GM23338 (cell line): ENCODE measurements at places on chromosomes 4 and X.

DNA sequence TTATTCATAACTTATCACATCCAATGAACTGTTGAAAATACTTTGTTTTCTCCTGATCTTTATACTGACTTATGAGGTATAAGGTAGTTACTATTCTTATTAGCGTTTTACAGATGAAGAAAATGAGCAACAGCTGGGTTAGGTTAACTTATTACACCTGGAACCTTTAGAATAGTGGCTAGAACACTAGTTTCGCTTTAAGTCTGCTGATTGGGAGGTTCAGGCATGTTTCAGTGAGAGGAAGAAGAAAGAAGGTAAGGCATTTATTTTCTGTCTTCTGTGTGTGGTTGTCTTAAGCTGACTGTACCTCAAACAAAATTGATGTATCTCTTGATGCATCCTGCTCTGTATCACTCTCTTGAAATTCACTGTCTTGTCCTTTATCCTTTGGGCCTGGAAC, 302.5 kb downstream of the GRID2 start:
- DNase-seq = no peak

DNA sequence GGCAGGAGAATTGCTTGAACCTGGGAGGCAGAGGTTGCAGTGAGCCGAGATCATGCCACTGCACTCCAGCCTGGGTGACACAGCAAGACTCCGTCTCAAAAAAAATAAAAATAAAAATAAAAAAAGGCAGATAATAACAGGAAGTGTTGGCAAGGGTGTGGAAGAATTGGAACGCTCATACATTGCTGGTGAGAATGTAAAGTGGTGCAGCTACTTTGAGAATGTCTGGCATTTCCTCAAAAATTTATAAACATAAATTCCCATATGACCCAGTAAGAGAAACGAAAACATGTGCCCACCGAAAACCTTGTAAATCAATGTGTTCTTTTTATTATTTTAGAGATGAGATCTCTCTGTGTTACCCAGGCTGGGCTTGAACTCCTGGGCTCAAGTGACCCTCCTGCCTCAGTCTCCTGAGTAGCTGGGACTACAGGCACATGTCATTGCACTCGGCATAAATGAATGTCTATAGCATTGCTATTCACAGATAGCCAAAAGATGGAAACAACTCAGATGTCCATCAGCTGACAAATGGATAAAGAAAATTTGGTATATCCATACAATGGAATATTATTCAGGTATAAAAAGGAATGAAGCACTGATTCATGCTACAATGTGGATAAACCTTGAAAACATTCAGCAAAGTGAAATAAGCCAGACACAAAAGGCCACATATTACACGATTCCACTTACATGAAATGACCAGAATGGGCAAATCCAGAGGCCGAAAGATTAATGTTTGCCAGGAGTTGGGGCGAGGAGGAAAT, 63.7 kb upstream of the PLAC1 start:
- DNase-seq = no peak

DNA sequence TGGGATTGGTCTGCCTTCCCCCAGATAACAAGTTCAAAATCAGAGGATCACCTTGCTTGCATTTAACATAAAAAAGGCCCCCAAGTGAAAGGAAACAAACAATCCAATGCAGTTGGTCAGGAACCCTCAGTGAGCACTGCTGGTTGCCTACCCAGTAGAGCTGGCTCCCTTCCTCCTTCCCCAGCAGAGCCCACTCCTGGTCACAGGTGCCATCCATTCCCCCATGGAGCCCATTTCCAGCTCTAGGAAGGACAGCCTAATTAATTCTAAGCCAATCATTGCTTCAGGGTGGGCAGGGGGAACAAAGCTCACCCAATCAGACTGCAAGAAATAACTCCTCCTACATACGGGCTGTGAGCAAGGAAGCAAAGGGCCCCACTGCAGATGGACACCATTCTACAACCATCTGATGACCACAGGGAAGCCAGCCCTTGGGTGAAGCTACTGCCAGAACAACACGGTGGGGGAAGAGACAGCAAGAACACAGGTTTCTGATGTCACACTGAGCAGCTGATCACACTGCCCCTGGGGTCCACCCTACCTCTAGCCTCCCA, 86.5 kb downstream of the SH3KBP1 start:
- no peak for DNase-seq

GRCh38 chr4:39062770-39063097, 702 bp downstream of the KLHL5 start:
- DNase-seq = no peak

DNA sequence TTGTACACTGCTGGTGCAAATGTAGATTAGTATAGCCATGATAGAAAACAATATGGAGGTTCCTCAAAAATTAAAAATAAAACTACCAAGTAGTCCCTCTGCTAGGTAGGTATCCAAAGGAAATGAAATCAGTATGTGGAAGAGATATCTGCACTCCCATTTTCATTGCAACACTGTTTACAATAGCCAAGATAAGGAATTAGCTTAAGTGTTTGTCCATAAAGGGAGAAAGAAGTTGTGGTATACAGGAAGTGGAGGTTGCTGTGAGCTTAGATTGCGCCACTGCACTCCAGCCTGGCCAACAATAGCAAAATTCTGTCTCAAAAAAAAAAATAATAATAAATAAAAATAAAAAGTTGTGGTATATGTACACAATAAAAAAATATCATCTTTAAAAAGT, 325.0 kb upstream of the EMCN start:
- DNase-seq = no peak

- no peak for DNase-seq
These were observed 28.3 kb upstream of the PLCXD1 start for GRCh38 chrX:252957-253291.
